ENCODE measurements at places on chromosomes 6 and 20.
A peak's percentile ranks its signal among the peaks of the same experiment; 100 is the strongest.

DNA sequence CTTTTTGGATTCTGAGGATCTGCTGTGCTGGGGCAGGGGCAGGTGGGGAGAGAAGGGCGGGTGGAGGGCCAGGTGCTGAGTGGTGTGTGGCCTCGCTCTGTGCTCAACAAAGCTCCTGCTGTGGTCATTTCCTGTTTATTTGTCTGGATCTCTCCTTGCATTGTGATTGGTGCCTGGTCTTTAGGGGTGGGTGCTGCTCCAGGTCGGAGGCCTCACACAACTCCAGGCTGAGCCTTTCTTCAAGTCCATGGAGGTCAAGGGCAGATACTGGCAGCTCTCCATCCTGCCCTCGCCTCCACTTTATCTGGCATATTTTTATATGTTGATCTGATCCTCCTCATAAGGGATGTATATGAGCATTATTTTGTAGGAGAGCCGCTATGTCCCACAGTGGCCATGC is 36.2 kb downstream of the HLA-F start:
- peak; percentile 21 for DNase-seq

GRCh38 chr6:88952065-88952704 is 11.2 kb downstream of the RNGTT start:
- no peak for DNase-seq

DNA sequence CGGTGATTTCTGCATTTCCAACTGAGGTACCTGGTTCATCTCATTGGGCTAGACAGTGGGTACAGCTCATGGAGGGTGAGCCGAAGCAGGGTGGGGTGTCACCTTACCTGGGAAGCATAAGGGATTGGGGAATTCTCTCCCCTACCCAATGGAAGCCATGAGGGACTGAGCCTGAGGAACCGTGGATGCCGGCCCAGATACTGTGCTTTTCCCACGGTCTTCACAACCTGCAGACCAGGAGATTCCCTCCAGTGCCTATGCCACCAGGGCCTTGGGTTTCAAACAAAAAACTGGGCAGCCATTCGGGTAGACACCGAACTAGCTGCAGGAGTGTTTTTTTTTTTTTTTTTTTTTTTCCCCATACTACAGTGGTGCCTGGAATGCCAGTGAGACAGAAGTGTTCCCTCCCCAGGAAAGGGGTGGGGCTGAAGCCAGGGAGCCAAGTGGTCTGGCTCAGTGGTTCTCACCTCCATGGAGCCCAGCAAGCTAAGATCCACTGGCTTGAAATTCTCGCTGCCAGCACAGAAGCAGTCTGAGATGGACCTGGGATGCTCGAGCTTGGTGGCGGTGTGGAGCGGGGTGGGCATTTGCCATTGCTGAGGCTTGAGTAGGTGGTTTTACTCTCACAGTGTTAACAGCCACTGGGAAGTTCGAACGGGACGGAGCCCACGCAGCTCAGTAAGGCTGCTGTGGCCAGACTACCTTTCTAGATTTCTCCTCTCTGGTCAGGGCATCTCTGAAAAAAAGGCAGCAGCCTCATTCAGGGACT is 416.2 kb downstream of the KHDRBS2 start:
- no peak for DNase-seq

DNA sequence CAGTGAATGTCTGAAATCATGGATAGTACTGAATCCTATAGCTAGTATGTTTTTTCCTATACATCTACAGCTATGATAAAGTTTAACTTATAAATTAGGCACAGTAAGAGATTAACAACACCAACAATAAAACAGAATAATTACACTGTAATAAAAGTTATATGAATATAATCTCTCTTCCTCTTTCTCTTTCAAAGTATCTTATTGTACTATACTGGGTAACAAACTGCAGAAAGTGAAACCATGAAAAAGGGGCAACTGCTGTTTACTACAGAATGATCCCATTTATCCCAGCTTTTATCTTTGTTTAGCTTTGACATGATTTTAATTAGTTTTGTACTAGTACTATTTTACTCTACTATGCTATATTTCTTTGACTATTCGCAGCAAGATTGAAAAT is 25.8 kb downstream of the ESF1 start:
- no peak for DNase-seq

GRCh38 chr20:63819224-63819921 is 11.7 kb downstream of the ZBTB46 start:
- DNase-seq: no peak

GRCh38 chr20:4776079-4776630 is 54.4 kb downstream of the PRND start:
- no peak for DNase-seq

DNA sequence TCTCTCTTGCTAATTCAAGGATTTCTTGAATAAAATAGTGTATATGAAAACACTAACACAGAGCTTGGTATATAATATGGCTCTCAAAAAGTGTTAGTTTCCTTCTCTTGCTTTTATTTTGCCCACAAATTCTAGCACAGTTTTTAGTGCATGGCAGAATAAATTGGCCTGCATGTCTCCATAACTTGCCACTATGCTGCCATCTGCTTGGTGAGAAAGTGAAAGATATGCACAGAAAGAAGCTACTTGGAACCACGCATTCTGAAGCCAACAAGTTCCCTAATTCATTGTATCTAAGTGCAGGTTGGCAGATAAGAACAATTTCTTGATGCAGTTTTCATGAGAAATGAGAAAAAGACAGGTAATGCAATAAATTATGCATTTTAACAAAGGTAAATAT is 101.2 kb downstream of the EPHA7 start:
- DNase-seq: no peak

- DNase-seq: peak; percentile 44
These were observed 332 bp downstream of the GRIK2 start for GRCh38 chr6:101393829-101394251.

GRCh38 chr20:50138479-50139393 is 14.8 kb downstream of the PEDS1 start:
- DNase-seq: no peak

DNA sequence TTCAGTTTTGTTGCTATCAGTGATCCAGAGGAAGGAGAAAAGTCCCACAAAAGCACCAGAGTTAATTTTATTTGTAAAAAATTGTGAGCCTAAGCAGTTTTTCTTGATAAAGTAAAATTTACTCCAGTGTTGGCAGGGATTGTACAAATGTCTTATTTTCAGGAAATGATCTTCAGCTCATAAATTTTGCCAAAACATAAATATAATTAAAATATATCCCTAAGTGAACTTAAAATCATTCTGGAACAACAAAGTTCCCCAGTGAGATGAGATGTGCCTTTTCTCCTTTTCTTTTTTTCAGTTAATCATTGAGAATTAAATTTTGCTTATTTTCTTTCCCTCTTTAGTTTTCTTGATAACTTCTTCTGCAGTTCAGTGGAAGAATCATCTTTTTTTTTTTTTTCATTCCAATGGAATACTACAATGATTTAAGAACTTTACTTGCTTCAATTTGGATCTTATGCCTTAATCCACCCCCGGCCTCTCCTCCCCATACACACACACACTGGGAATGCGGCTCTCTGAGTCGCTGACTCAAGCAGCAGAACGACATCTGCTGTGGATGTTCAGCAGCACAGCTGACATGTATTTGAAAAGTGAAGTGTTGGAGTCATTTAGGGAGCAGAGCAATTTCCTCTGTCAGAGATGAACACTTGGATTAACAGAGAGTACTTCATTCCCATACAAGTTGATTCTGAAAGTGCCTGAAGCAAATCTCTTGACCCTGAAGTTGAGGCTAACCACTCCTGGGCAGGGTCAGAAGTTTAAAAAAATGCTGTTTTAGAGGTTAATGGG is 27.7 kb upstream of the LAMA4 start:
- DNase-seq: no peak

GRCh38 chr6:3766214-3766613 is 14.7 kb upstream of the PXDC1 start:
- no peak for DNase-seq

- DNase-seq: no peak
These were observed 22.3 kb downstream of the DNMT3B start for GRCh38 chr20:32784369-32785080.

- DNase-seq: no peak
These were observed 315.4 kb upstream of the CDYL start for GRCh38 chr6:4460586-4461475.

DNA sequence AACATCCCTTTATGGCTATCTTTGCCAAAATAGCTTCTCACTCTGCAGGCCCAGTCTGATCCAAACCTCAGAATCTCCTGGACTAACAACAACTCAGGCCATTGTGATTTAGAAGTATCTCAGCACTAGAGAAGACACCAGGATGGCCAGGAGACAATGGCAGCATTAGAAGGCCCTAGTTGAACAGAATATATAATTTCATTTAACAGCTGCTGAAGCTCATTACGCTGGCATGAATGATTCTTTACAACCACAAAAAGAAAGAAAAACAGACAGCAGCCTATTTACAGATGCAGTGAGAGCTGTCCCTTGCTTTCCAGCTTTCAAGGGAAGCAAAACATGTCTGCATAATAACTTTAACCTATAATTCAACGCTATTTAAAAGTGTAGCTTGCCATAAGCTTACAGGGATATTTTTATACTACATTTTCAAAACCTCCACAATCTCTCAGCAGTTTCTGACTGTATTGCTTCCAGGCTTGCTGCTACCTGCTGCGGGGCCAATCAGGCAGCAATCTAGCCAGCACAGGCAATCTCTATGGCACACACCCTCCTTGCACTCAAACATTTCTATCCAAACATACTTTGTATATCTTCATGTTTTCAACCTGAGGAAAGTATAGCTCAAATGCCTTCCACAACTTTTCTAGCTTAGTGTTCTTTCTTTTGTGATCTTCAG is 107.3 kb downstream of the OGFRL1 start:
- no peak for DNase-seq

DNA sequence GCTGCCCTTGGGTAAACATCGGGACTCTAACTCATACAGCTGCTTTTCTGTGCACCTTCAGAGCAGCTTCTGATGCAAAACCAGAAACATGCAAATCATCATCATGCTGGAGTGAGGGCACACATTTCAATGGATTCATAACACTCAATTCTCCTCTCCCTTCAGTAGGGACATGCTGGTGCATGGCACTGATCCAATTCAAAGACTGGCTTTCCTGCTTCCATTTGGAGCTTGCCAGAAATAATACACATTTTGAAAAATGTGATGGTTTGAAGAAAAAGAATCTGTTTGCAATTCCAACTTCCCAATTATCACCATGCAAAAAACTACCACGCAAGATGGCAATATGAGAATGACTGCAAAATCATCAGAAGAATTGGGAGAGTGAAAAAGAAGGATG is 65.2 kb upstream of the PDE10A start:
- DNase-seq: no peak

GRCh38 chr6:7424967-7425807 is 35.6 kb downstream of the RIOK1 start:
- peak; percentile 45 for DNase-seq

- DNase-seq: peak; percentile 6
These were observed 232.0 kb upstream of the PMEPA1 start for GRCh38 chr20:57941604-57942381.

- DNase-seq: no peak
These were observed 42.4 kb upstream of the DDR1 start for GRCh38 chr6:30841644-30842504.

DNA sequence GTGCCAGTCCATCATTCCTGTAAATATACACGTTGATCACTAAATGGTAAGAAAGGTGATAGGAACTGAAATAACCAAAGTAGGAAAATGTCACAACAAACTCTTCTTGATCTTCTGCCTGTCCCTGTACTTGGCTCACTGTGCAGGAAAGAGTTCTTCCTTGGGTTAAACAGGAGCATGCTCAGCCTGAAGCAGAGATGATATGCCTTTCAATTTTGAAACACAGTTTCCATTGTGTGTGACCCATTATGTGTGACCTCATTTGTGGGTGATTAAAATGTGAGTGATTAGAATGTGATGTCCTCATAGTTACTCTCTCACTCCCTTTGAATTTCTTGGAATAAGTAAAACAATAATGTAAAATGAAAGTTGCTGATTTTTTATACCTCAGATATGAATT is 427.2 kb upstream of the AGPAT4 start:
- DNase-seq: no peak

DNA sequence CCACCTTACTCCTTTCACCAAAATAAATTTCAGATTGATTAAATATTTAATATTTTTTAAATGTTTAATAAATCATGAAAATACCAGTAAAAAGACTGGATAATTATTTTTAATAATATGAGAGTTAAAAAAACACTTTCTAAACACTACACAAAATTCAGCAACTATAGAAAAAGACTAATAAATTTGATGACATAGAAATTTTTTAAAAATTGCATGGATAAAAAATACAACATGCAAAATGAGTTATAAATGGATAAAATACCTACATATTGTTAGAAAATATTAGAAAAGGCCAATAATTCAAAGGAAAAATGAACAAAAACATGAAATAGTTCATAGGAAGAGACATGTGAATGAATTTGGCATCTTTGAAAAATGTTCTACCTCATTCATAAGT is 101.0 kb upstream of the EDN1 start:
- no peak for DNase-seq

DNA sequence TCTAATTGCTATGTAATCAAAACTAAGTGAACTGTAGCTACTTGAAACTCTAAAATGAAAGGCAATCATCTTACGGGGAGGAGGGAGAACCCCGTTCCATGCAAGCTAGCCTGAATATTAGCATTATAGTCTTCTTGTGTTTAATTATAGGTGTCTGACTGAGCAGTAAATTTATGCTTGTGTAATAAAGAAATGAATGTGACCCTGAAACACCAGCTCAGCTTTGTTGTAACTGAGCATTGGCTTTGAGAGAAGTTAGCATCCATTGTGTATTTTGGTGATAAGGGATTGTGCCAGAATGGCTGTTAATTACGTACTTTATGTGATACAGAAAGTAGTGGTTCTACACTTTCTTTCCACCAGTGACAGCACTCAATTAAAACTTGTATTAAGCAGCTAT is 86.9 kb downstream of the QKI start:
- no peak for DNase-seq

DNA sequence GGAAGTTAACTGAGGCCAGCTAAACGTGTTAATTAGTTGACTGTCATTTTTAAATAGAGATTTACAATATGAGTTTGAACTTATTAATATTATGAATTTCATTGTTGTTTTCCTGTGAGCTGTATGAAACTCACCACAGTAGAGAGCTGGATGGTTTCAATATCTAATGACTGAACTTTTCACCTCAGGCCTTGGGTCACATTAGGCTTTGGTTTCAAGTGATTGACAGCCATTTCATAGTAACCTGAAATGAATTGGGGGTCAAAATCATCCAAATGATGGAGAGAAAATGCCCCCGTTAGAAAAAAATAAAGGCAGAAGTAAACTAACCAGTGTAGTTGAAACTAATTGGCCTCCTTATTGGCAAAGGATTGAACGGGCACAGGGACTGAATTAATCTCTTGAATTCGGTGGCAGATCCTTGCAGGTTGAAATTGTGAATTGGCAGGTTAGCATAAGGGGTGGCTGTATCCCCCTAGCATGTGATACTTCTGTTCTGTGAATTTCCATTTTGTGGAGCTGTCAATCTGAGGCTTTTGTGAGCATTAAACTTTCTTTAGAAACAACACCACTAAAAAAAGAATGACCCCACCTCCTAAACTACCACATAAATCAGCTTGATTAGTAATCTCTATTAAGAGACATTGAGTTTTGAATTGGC is 155.1 kb upstream of the MMS22L start:
- no peak for DNase-seq

- peak; percentile 59 for DNase-seq
These were observed at the start of gene PROCR for GRCh38 chr20:35171753-35172433. PROCR (plus strand) TSS chr20:35172072; CDS start chr20:35172155, 83 bp downstream.
